ENCODE measurements at places on chromosomes 16 and 17.
A peak's percentile ranks its signal among the peaks of the same experiment; 100 is the strongest.

- no peaks in the 10 kb centered on the region for H3K27me3 ChIP-seq
- peak overlapping the region; percentile 97 for H3K27ac ChIP-seq
- peak; percentile 95 for DNase-seq
- H3K4me1 ChIP-seq: peaks cover 41% of the 10 kb centered on the region
- no peak overlapping the region for H3K4me3 ChIP-seq
Measured at GRCh38 chr17:3890082-3890877, 2.6 kb downstream of the CAMKK1 start.

GRCh38 chr16:61858988-61859387 is 177.2 kb downstream of the CDH8 start:
- DNase-seq: no peak
- no peaks in the 10 kb centered on the region for H3K27me3 ChIP-seq
- no peak overlapping the region for H3K4me3 ChIP-seq

- H3K36me3 ChIP-seq: no peaks in the 10 kb centered on the region
- no peak for DNase-seq
- peaks cover 10% of the 10 kb centered on the region for H3K4me1 ChIP-seq
- H3K27ac ChIP-seq: peak overlapping the region; percentile 58
Measured at GRCh38 chr17:40471846-40472732, 28.8 kb downstream of the IGFBP4 start.

DNA sequence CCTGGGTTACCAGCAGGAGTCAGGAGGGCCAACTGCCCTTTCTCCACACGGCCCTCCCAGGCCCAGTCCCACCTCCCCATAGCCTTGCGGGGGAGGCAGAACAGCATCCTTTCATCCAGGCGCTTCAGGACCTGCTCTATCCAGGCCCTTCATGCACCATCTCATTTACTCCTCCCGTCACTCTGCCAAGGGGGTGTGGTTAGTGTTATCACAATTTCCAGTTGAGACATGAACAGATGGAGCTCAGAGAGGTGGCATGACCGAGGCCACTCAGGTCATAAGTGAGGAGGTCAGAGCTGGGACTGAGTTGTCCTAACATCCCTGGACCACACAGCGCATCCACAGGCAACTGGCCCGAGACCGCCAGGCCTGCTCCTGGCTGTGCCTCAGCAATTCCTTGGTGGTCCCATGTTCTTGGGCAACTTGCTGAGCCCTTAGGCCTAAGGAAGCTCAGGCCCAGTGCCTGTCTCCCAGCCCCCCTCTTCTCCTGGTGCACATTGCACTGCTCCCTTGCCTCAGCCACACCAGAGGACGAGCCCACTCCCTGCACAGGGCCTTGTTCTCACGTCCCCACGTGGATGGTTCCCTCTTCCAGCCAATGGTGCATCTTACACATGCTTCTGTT is 23.8 kb downstream of the C17orf100 start:
- H3K27ac ChIP-seq: no peak overlapping the region
- H3K27me3 ChIP-seq: peaks cover 4% of the 10 kb centered on the region
- DNase-seq: no peak

DNA sequence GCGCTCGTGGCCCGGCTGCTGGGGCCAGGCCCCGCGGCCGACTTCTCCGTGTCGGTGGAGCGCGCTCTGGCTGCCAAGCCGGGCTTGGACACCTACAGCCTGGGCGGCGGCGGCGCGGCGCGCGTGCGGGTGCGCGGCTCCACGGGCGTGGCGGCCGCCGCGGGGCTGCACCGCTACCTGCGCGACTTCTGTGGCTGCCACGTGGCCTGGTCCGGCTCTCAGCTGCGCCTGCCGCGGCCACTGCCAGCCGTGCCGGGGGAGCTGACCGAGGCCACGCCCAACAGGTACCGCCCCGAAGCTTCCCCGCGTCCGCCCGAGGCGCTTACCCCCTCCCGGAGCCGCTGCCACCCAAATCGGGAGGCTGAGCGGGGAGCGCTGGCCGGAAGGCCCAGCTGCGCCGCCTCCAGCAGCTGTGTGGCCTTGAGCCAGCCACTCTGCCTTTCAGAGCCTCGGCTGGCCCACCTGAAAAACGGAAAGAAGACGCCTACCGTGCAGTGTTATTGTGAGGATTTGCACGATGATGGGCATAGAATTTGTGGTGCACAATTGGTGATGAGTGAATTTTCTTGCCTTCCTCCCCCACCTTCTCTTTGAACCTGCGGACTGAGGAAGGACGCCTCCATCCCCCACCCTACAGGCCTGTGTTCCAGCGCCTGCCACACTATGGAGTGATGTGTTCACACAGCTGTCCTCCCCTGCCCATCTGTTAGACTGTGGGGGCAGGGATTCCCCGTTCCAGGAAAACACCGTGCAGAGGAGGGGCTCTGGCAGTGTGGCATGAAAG is 523 bp downstream of the NAGLU start:
- DNase-seq: peak; percentile 86
- H3K27me3 ChIP-seq: no peaks in the 10 kb centered on the region
- H3K4me3 ChIP-seq: peak overlapping the region; percentile 34
- no peaks in the 10 kb centered on the region for H3K36me3 ChIP-seq
- H3K27ac ChIP-seq: peak overlapping the region; percentile 97

DNA sequence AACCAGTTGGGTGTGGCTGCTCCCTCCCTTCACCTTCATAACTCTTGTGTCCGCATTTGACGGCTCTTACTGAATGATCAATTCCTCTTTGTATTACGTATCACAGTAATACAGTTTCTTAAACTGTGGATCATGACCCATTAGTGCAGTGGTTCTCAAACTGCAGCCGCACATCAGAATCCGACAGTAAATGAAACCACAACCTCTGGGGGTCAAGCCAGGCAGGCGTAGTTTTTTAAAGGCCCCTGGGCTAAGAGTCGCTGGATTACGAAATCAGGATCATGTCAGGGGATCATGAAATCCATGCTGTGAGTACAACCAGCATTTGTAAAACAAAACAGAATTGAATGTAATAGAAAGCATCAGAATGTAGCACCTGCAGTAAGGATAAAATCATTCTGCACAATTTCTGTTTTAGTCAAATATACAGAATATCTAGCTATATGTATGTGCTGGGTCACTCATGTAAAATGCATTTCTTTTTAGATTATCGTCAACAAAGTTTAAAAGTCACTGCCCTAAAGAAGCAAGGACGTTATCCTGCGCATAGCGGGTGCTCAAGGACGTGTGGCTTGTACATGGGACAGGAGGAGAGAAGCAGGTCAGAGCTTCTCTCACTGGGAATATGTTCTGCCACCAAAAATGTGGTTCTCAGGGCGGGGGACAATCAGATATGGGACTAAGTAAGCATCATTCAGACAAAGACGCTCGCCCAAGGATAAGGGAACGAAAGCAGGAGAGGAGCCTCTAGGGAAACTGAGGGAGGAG is 113.1 kb downstream of the ZFHX3 start:
- peak overlapping the region; percentile 44 for H3K27ac ChIP-seq
- H3K4me3 ChIP-seq: no peak overlapping the region
- H3K36me3 ChIP-seq: no peaks in the 10 kb centered on the region
- DNase-seq: peak; percentile 59
- H3K4me1 ChIP-seq: peaks cover 6% of the 10 kb centered on the region

DNA sequence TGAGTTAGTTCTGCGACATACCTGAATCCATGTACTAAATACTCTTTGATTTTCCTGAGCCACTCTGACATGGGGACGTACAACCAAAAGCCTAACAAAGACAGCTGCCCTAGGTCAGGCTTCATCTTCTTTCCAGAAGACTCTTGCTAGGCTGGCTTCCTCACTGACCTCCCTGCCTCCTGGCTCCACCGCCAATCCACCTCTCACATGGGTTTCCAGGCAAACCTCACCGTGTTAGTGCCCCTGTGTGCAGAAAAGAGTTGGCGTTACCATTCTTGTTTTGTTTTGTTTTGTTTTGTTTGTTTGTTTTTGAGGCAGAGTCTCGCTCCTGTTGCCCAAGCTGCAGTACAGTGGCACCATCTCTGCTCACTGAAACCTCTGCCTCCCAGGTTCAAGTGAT is 135.3 kb downstream of the WSCD1 start:
- H3K4me1 ChIP-seq: no peaks in the 10 kb centered on the region
- DNase-seq: no peak
- no peaks in the 10 kb centered on the region for H3K36me3 ChIP-seq
- H3K4me3 ChIP-seq: no peak overlapping the region
- H3K27ac ChIP-seq: no peak overlapping the region

DNA sequence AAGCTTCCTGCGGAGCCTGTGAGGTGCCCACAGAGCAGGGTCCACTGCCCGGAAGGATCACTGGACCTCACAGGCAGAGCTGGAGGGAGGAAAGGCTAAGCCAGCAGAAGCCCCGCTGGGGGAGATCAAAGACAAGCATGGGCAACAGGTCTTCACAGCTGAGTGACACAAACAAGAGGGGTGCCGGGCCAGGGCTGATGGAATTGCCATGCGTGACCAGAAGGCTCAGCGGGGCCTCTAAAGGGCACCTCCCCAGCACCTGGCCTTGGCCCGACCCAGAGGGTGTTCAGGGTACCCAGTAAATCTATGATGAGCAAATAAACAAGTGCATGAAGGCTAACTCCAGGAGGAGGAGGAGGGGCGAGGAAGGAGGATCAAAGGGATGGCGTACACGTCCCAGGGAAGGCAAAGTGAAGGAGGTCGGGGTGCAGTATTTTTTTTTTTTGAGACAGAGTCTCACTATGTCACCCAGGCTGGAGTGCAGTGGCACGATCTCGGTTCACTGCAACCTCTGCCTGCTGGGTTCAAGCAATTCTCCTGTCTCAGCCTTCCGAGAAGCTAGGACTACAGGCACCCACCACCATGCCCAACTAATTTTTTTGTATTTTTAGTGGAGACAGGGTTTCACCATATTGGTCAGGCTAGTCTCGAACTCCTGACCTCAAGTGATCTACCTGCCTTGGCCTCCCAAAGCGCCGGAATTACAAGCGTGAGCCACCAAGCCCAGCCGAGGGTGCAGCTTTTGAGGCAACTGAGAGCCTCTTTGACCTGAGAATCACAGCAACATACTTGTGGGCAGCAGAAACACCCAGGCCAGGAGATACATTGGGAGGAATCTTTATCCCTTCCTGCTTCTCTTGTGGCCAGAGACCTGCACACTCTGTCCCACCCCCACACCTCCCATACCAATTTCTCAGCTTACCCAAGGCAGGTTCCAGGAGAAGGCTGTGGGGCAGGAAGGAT is 16.1 kb upstream of the EXOC7 start:
- no peak overlapping the region for H3K27ac ChIP-seq
- DNase-seq: no peak
- no peaks in the 10 kb centered on the region for H3K27me3 ChIP-seq
- H3K4me1 ChIP-seq: no peaks in the 10 kb centered on the region
- no peaks in the 10 kb centered on the region for H3K36me3 ChIP-seq
- H3K4me3 ChIP-seq: no peak overlapping the region

- H3K36me3 ChIP-seq: no peaks in the 10 kb centered on the region
- H3K4me1 ChIP-seq: peaks cover 6% of the 10 kb centered on the region
- no peak overlapping the region for H3K27ac ChIP-seq
Measured at GRCh38 chr16:4691666-4692412, 1.5 kb upstream of the NUDT16L1 start.

- no peaks in the 10 kb centered on the region for H3K4me1 ChIP-seq
- H3K27me3 ChIP-seq: no peaks in the 10 kb centered on the region
- no peak for DNase-seq
- H3K27ac ChIP-seq: no peak overlapping the region
- no peak overlapping the region for H3K4me3 ChIP-seq
- no peaks in the 10 kb centered on the region for H3K36me3 ChIP-seq
Measured at GRCh38 chr16:83554096-83554495, 253.7 kb upstream of the HSBP1 start.

DNA sequence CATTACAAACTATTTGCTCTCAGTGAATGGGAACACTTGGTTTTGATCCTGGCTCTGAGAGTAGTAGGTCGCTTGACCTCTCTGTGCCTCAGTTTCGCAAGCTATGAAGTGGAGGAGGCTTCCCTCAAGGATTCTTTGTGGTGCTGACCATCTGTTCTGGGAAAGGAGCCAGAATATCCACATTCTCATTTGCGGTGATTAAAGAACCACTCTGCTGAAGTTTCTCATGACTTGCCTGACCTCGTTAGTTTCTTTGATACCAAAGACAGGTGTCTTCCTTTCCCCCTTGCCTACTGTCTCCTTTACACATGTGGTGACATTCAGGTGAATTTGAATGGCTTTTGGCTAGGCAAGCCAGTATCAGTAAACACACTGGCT is 116.0 kb downstream of the SNX29 start:
- no peaks in the 10 kb centered on the region for H3K27me3 ChIP-seq
- DNase-seq: peak; percentile 25
- H3K27ac ChIP-seq: no peak overlapping the region

DNA sequence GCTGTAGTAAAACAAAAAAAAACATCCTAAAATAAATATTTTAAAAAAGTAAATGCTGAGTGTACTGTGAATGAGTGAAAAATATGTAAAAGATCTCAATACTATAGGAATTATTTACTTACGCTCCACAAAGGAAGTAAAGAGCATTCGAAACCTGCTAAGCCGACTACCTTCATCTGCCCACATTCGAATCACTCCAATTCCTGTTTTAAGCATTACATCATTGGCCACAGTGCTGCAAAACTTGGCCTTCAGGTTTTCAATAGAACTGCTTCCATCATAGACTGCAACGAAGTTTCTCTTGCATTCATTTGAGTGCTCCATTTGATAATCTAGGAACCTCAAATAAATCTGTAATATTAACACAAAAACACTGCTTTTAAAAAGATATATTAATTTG is 34.4 kb downstream of the NETO2 start:
- H3K27ac ChIP-seq: no peak overlapping the region
- no peak for DNase-seq
- H3K4me1 ChIP-seq: no peaks in the 10 kb centered on the region
- H3K27me3 ChIP-seq: no peaks in the 10 kb centered on the region
- H3K4me3 ChIP-seq: no peak overlapping the region

Data from uterus (tissue), 4 donors.